ENCODE measurements at places on chromosomes 6 and 20.

DNA sequence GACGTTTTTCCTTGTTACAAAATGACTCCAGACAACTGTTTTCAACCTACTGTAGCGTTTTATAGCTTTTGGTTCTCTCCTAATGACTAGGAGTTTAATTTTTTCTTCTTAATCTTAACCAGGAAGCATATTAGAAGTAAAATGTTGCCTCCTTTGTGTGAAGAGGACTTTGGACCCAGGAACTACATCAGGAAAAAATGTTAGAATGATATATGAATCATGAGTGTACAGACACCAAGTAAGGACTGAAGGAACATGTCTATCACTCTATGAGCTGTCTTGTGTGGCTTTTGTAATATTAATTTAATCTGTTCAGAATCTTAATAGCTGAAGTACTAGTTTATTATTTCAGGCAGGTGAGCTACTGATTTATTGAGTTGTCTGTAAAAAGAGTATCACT, 71.0 kb upstream of the MARCKS start:
- no peak for DNase-seq

- DNase-seq: no peak
Measured at GRCh38 chr20:32877507-32877906, 18.8 kb downstream of the EFCAB8 start.

GRCh38 chr20:62887152-62887859, 25.7 kb upstream of the TCFL5 start:
- peak; percentile 27 for DNase-seq

DNA sequence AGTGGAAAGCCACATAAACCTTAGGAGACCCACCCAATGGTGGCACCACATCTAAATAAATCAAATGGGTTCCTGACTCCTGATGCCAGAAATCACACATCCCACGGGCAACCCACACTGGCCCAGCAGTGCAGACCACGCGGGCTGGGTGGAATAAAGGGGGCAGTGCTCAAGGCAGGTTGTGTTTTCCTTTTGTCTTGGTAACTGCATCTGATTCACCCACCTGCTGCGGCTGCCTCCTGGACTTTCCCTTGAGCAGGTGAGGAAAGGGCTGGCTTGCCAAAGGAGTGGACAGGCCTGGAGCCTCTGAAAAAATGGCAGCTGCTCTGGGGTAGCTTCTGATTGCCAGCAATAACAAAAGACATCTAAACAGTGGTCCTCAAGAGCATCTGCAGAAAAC, 119.5 kb upstream of the KCNK16 start:
- DNase-seq: peak; percentile 24

DNA sequence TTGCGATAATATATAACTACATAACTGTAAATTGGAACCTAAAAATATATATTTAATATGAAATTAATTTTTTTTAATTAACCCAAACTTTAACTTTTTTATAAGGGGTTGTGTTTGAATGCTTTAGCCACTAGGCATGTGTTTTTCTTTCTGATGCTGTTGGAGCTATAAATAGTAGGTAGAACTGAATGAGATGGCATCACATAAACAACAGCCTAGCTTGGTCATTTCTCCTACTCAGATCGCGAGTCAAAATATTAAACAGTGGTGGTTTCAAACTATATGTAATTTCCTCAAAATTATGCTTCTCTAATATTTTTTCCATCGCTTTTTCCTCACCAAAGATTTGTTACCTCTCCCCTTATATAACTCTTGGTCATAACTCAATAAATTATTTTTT, 243.2 kb downstream of the ARID1B start:
- no peak for DNase-seq

DNA sequence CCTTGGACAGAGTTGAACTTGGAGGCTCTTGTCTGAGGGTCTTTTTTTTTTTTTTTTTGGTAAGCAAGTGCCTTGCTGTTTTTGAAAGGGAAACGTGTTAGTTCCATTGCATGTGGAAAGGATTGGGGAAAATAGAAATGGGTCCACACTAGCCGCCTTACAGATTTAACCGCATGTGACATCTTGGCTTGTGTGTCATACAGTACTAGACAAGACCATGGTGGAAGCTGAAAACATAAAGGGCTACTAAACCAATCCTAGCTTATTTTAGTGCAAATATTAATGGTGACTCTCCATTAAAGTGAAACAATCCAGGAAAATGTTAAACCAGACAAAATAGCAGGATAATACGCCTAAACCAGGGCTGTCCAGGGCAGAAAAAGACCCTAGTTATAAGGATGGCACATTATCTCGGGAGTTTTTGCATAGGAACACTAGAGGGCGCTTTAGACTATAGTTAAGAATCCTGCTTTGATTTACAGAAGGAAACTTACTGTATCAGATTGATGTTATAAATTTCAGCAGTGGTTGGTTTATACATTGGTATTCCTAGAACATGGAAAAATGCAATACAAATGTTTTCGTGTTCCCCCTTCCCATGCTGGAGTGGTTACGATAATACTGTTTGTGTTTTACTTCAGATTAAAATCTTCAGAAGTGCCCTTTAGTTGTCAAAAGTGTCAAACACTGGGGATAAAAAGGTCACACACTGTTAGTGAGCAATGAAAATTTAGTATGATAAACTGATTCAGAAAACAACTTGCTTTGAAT, 59.8 kb upstream of the DEK start:
- peak; percentile 50 for DNase-seq

GRCh38 chr6:104969108-104969507, 12.2 kb downstream of the LIN28B start:
- no peak for DNase-seq

DNA sequence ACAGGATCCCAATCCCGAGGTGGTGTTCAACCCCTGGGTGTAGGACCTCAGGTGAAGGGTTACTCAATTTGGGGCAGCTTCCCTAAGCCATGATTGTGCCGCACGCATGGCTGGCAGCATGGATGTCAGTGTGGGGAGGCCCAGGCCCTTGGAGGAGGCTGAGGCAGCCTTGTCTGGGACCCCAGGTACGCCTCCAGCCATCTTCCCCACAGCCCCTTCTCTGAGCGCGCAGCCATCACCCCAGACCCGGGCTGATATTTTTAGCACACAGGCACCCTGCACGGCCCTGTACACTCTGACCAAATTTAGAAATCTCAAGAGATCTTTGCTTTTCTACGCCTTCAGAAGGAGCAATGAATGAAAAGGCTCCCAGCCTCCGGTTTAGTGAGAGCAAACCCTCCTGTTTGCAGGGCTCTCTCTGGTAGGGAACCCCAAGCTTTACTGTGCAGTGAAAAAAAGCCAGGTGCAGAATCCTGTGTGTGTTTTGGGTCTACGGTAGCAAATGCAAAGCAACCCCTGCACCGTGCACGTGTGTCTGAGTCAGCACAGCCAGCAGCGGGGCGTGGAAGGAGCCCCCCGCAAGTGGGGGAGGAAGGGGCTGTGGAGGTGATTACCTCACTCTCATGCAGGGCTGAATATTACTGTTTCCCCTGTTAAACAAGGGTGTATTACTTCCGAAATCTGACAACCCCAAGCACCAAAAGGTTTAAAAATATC, 44.3 kb downstream of the CTCFL start:
- DNase-seq: no peak

DNA sequence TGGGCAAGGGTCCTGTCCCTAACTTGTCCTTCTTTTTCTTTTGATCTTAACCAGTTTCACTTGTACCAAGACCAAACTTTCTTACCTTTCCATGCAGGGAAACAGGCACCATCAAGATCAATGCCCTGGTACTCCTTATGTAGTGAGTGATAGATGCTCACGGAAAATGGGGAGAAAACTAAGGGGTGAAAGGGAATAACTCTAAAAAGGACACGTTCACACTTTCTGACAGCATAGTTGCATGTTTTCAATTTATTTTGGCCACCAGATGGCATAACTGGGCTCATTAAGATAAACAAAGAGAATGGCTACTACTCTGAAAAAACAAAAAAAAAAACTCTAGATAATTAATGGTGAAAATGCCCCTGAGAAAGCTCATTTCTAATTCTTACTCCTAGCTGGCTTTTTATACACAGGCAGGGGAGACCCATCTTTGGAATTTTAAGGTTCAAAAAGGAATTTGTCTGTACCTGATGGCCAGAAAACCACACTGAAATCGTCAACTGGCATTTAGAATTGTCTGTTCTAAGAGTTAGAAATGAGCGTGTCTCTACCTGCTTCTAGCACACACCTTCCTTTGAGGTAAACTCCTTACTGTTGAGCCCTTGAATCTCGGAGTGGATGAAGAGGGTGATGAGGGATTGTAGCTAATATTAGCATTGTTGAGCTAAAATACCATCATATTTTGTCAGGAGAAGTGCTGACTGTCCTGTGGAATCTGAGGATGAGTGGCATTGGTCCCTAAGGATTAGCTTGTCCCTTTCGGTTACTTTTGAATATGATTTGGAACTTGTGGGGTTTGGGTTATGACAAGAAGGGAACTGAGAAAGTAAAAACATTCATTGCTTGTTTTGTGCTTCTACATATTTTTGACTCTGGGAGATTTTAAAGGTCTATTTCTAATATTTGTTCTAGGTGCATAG, 62.2 kb upstream of the DDR1 start:
- no peak for DNase-seq

DNA sequence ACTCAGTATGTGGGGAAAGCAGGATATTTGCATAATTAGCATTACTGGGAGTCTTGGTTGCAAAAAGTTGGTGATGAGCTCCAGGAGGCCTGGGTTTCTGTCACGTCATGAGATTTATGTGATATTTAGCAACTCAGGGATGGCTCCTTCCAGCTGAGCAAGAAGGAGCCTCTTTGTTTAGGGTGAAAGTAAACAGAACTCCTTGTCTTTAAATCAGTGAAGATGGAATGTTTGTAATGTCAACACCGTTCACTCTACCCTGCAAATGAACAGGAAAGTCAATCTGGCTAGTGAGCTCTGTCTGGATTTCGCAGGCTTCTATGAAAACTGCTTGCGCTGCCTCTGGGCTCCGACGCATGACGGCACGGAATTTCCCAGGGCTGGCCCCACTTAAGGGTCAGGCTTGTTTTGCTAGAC, 86.9 kb downstream of the PXDC1 start:
- no peak for DNase-seq

DNA sequence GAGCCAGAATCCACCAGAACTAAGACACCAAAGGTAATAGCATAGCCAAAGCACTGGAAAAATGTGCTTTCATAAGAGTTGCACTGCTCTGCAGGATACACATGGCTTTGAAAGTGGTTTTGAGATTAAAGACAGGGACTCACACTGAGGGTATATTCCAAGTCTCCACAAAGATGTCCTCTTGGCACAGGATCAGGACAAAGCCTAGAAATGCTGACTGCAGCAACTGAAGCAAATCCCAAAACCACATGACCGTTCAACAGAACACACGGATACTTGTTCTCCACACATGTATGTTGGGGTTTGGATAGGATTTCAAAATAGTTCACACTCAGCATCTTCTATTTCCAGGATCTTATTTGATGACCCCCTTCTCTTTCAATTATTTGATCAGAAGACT, 364.3 kb upstream of the HSF2 start:
- DNase-seq: no peak

DNA sequence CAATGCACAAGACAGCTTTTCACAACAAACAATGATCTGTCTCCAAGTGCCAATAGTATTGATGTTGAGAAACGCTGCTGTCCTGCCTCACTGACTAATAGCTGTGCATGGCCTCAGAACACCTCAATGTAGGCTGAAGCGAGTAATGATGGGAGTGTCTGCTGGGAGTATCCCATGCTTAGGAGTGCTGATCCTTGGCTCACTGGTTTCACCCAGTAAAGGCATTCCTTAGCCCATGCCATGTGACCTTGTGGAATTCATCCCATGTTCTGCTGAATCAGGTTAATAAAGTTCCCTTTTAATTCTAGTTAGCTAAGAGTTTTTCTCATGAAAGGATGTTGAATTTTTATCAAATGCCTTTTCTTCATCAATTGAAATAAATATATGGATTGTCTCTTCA, 3.8 kb upstream of the WFDC12 start:
- no peak for DNase-seq

DNA sequence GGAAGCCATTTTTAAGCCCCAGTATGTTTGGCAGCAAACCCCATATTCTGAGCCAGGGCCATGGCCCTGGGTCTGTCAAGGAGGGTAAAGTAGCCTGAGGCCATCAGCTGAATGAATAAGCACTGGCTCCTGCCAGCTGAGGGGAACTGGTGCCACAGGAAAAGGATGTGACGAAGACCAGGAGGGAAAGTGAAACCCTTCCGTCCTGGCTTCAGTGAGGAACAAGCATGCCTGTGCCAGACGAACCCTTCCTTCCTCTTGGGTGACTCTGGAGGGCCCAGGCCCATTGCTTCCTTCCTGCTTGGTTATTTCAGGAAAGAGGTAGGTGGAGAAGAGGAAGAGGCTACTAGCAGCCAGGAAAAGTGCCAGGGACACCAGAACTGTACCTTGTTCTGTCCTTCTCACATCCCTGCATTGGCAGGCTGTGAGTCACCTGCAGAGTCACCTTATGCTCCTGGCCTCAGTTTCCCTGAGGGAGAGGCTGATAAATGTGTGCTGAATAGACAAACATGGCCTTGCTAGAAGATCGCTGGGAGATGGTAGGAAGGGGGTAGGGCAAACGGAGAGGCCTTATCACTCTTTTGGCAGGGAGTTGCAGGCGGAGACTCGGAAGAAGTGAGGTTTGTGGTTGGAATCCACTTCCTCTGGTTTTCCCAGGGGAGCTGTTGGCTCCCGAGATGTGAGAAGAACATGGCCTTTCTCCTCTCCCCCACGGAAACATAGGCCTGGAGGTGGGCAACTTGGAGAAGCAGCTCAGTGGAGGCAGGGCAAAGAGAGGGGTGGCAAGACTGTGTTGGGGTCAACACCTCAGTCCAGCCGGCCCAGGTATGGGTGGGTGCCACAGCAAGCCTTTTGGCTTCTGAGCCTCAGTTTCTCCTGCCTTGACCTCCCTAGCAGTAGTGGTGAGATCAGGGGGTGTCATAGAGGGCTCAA, 37.4 kb downstream of the COX4I2 start:
- no peak for DNase-seq

- DNase-seq: no peak
Measured at GRCh38 chr6:105507811-105508210, 104.9 kb upstream of the PREP start.

- no peak for DNase-seq
Measured at GRCh38 chr6:143245656-143246055, 185.0 kb downstream of the AIG1 start.

GRCh38 chr6:62362097-62362496, 76.1 kb upstream of the KHDRBS2 start:
- DNase-seq: no peak

- DNase-seq: no peak
Measured at GRCh38 chr20:57470666-57471495, 54.1 kb downstream of the CTCFL start.

- DNase-seq: no peak
Measured at GRCh38 chr6:51541847-51542246, 545.6 kb downstream of the PKHD1 start.

All from NCI-H1694 treated with DMSO at 0.1 percent for 48 hours (cell line).